ENCODE measurements at places on chromosomes 5 and 9.

- no peak for DNase-seq
Observed at GRCh38 chr9:37061768-37062167, 27.7 kb upstream of the PAX5 start.

GRCh38 chr5:91541696-91542095, 158.6 kb upstream of the ARRDC3 start:
- no peak for DNase-seq

DNA sequence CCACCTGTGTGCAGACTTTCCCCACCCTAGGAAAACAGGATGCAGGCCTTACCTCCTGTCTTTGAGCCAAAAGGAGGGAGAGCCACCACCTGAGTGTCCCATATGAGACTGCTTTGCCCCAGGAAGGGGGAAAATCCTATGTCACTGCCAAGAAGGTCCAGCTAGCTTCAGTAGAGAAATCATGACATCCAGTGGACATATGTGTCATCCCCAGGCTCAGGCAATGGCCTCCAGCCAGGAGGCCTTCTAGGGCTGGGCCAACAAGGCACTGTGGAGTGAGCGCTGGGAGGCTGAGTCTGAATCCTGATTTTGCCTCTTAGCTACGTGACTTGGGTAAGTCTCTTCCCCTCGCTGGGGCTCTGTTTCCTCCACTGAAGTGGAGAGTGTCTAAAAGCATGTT, 60.2 kb downstream of the SMIM23 start:
- peak; percentile 8 for DNase-seq

DNA sequence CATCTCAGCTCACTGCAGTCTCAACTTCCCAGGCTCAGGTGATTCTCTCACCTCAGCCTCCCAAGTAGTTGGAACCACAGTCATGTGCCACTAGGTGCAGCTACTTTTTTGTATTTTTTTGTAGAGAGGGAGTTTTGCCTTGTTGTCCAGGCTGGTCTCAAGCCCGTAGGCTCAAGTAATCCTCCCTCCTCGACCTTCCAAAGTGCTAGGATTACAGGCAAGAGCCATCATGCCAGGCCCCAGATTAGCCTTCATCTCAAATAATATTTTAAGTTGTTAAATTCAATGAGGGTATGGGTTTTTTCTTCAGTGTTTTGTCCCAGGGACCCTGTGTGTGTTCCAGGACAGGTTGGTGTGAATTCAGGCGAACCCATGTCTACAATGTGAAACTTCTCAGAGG, 12.5 kb upstream of the RFESD start:
- DNase-seq, result no peak

DNA sequence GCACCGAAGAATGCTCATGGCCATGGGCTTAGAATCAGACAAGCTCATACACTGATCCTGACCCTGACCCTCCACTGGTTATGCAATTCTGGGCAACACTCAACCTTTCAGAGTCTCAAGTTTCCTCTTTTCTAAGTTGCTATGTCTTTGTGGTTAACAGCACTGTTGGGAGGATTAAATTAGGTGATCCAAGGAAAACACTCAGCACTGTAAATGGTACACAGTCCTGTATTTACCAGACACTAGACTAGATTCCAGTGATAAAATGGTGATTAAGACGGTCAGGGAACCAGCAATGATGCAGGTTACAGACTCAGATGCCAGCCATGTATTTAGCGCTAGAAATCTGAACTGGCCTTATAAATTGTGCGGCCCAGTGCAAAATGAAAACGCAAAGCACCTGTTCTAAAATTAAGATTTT, 8.1 kb downstream of the ARL15 start:
- no peak for DNase-seq

- peak; percentile 9 for DNase-seq
Observed at GRCh38 chr5:80569961-80570786, at the start of gene ANKRD34B. ANKRD34B (minus strand) TSS chr5:80570280; CDS start chr5:80560019, 10,261 bp downstream.

DNA sequence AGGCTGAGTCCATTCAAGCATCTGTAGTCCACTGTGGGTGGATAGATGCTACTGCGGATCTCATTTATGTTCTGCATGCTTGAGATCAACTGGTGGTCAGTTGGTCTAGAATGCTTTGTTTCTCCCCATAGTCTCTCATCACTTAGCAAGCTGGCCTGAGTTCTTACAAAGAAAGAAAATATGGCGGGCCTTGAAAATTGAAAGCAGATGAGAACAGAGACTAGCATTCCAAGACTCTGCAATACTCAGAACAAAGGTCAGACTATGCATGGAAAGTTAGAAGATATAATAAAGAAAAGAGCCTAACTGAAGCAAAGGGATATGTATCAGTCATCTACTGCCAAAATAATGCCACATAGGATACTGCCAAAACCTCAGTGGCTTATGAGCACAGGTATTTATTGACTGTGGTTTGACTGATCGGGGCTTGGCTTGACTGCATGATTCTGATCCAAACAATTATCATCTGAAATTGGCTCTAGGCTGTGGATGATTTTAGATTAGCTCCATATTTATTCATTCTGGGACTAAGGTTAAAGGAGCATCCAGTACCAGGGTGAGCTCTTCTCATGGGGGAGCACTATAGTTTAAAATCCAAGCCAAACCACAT, 258.9 kb downstream of the TAF11L14 start:
- DNase-seq, result no peak

- DNase-seq, result peak; percentile 76
Observed at GRCh38 chr5:16456103-16456832, 9.3 kb downstream of the ZNF622 start.

DNA sequence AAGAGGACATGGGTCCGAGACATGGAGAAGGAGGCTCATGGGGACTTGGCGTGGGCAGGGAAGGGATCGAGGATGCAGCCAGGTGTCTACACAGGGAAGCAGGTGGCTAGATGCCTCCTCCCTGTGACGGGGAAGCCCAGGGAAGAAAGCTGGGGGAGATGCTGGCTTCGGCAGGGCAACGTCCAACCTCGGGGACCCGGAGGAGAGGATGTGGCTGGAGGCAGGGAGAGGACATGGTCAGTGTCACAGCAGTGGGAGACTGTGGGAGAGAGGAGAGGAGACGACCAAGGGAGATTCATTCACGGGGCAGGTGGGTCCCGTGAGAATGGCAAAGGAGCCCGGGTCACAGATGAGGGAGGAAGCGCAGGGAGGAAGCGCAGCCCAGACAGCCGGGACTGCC, 73.2 kb upstream of the PHYKPL start:
- no peak for DNase-seq
